ENCODE measurements at places on chromosomes 6 and 20.

DNA sequence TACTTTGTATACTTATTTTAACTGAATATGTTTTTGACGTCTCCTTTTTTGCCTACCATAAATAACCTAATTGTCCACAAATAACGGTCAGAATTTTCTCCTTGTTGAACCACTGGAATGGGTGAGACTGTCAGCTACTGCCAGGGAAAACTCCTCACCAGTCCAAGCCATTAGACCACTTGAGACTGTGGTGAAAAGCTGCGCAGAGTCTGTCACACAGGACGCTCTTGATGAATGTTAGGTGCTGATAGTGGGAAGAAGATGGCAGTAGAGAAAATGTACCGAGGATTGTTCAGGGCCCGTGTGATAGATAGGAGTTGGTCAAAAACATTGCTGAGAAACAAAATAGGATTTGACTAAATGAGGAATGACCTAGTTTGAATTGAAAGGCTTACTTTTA lies 75.6 kb upstream of the KIF25 start:
- DNase-seq, result no peak

- DNase-seq, result no peak
Measured at GRCh38 chr6:12371641-12372146, 81.5 kb downstream of the EDN1 start.

GRCh38 chr20:53080687-53080962 lies 108.5 kb downstream of the TSHZ2 start:
- DNase-seq, result no peak

DNA sequence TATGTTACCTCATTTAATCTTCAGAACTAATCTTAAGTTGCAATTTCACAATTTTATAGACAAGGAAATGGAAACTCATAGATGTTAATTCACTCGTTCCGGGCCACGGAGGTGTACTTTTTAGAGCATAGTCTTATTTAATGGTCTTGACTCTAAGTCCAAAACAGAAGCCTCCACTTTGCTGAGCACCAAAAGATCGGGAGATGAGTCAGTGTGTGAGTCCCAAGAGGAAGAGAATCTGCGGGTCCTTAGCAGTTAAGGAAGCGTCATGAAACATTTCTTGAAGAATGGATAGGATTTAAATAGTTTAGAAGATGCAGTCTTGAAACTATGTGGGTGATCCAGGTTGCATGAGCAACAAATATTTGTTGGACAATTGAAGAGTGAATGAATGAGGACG lies 231.8 kb upstream of the QKI start:
- DNase-seq, result no peak

DNA sequence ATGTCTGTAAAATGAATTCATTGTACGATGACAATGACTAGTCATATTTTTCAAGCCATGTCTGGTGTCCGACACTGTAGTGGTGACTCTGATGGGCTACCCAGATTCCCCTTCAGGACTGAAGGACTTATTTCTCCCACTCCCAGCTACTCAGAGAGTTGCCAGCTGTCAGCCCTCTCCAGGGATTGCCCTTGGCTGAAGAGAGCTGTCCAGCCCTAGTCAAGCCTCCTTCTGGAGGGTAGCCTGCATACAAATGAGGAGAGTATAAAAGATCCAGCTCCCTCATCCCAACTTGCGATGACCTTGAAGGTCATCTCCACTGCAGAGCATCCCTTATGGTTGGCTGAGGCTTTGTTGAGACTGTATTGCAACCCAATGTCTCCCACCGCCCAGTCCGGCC lies 29.9 kb downstream of the JPH2 start:
- no peak for DNase-seq

- no peak for DNase-seq
Measured at GRCh38 chr20:48877304-48877703, 44.2 kb upstream of the ARFGEF2 start.

- no peak for DNase-seq
Measured at GRCh38 chr6:131867744-131868143, 59.9 kb downstream of the ENPP1 start.

GRCh38 chr20:59945175-59945574 lies 5.0 kb downstream of the FAM217B start:
- DNase-seq, result no peak

DNA sequence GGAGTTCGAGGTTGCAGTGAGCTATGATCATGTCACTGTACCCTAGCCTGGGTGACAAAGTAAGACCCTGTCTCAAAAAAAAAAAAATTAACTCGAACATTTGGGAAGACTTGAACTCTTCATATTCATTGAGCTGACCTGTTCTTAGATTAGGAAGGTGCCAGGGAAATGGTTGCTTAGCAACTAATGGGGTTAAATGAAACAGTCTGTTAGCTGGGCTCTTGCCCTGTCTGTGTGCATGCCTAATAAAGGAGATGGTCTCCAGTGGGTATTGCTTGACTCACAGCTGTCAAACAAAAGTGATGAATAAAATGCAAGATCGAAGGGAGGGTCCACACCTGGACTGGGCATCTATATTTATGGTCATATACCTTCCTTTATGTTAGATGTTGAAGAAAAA lies 101.8 kb downstream of the KLHL32 start:
- no peak for DNase-seq

- no peak for DNase-seq
Measured at GRCh38 chr20:10897336-10897735, 223.5 kb upstream of the JAG1 start.

- DNase-seq, result no peak
Measured at GRCh38 chr6:152309648-152310047, 327.5 kb downstream of the SYNE1 start.

Measured in activated CD4-positive, CD25-positive, alpha-beta regulatory T cell (primary cell).